ENCODE measurements at places on chromosomes 5 and 9.

- H3K27ac ChIP-seq, result no peak overlapping the region
- no peaks in the 10 kb centered on the region for H3K36me3 ChIP-seq
- 0 out of 2 replicates have a peak, but pooled peaks cover 2% of the 10 kb centered on the region for H3K27me3 ChIP-seq
- no peaks in the 10 kb centered on the region for H3K4me1 ChIP-seq
Measured at GRCh38 chr9:94693485-94694204, 32.9 kb upstream of the AOPEP start.

DNA sequence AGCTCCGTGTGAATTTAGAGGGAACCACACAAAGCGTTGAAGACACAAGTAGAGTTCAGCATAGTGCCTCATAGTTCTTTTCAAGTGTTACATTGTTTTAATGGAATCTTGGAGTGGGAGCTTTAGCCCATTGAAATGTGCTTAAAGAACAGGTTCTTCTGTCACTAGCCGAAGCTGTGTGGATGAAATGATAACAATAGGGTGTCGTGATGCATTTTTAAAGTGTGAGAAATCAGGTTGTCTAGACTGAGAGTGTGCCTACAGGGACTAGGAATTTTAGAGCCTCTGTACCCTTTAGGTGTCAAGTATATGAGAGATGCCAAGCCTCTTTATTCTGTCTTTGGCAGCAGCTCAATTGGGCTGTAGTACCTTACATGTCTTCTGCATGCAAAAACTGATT, 83.0 kb downstream of the NDUFS4 start:
- no peaks in the 10 kb centered on the region for H3K27me3 ChIP-seq
- DNase-seq, result no peak
- H3K27ac ChIP-seq, result no peak overlapping the region
- no peaks in the 10 kb centered on the region for H3K4me1 ChIP-seq
- no peak overlapping the region for H3K4me3 ChIP-seq
- H3K36me3 ChIP-seq, result no peaks in the 10 kb centered on the region

- no peaks in the 10 kb centered on the region for H3K27me3 ChIP-seq
- peaks cover 13% of the 10 kb centered on the region for H3K4me1 ChIP-seq
- no peaks in the 10 kb centered on the region for H3K36me3 ChIP-seq
Measured at GRCh38 chr9:94827584-94828304, 101.2 kb downstream of the AOPEP start.

DNA sequence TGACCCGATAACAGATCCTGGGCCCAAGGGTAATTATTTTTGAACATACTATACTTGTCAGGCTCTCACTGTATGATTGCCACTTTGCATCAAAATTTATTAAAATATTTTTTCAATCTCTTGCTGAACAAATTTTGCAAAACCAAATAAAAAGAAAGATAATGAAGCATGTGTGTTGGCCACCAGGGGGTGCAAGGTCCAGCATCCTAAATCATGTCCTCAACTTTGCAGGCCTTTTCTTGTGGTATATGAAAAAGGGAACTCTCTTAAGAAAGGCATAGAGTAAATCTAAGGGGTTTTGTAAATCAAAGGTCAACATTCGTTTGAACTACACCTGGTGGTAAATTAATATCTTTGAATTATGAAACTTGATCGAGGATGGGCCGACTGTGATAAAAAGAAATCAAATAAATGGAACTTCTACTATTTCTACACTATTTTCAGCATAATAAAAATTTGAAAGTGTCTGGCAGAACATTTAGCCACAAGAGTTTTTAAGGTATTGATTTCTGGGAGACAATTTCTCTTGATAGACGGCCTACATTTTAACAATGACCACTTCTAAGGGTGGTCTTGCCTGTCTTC, 676.5 kb downstream of the DMRTA1 start:
- no peaks in the 10 kb centered on the region for H3K36me3 ChIP-seq
- no peaks in the 10 kb centered on the region for H3K27me3 ChIP-seq
- no peak overlapping the region for H3K27ac ChIP-seq
- H3K4me3 ChIP-seq, result no peak overlapping the region
- peak; percentile 50 for DNase-seq

DNA sequence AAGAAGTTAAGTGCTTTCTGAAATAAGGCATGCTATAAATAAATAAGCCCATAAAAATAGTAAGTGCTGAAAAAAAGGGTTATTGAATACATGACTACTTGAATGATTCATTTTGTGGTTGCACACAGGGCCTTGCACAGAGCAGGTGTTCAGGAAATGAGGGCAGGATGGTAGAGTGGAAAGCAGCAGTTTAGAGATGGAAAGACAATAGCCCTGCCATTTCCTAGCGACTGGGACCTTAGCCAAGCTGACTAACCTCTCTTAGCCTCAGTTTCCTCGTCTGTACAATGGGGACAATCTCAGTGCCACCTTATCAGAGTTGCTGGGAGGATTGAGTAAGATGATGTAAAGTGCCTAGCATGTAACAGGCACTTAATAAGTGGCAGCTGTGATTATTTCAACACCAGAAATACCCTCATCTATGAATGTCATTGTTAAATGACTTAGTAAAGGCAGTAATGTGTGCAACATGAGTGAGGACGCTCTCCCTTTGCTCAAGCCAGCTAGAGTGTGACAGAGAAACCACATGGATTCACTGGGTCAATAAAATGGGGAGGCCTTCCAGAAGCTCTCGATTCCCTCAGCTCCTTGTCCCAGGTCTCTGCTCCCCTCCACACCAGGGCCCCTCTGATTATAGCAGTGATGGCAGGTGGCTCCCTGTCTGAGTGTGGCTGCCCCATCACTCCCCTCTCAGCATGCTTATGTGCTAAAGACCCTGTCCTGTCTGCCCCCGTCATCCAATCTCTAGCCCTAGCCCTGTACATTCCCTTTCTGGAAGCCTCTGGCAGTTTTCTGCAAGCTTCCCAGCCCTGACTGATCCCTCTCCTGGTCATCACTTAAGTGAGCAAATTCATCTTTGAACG, 16.0 kb upstream of the PHF19 start:
- peaks cover 12% of the 10 kb centered on the region for H3K27me3 ChIP-seq
- H3K4me1 ChIP-seq, result no peaks in the 10 kb centered on the region
- no peak for DNase-seq
- H3K36me3 ChIP-seq, result no peaks in the 10 kb centered on the region

DNA sequence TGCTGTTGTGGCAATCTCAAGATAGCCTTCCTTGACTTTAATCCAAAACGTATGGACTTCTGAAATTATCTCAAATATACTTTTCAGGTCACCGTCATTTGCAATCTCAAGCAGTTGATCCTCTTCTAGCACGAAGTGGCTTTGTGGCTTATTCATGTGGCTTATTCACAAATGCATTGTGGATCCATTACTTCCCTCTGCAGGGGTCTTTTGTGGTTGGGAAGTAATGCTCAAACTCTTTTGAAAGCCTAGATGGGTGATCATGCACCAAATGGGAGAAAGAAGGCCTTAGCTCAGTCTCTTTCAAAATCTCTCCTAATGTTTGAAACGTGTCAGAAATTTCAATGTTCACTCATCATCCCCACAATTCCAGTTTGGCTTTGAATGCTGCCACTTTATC, 597.2 kb upstream of the CDH10 start:
- H3K36me3 ChIP-seq, result no peaks in the 10 kb centered on the region
- H3K27ac ChIP-seq, result no peak overlapping the region
- H3K27me3 ChIP-seq, result no peaks in the 10 kb centered on the region
- H3K4me1 ChIP-seq, result no peaks in the 10 kb centered on the region
- no peak for DNase-seq
- no peak overlapping the region for H3K4me3 ChIP-seq

GRCh38 chr5:159273923-159274322, 10.8 kb downstream of the UBLCP1 start:
- H3K27ac ChIP-seq, result no peak overlapping the region
- no peak overlapping the region for H3K4me3 ChIP-seq
- no peaks in the 10 kb centered on the region for H3K27me3 ChIP-seq
- H3K36me3 ChIP-seq, result peaks cover 60% of the 10 kb centered on the region
- no peak for DNase-seq
- H3K4me1 ChIP-seq, result no peaks in the 10 kb centered on the region

DNA sequence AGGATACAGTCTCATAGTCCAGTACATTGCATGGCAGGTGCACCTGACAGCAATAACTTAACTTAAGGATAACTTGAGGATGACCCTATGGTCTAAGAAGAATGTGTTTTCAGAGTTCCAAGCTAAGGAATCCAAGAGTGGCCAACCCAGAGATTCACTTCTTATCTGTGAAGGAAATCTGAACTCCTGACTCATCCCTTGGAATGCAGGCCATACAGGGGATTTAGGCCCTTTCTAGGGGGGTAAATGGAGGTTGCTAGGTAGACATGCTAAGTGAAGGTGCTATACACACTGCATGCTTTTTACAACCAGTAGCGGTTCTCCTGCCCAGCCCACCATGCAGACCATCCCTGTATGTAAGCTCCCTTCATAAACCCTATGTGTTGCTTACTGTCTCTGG, 50.4 kb downstream of the HTR1A start:
- no peak for DNase-seq
- H3K4me3 ChIP-seq, result no peak overlapping the region
- no peak overlapping the region for H3K27ac ChIP-seq
- H3K4me1 ChIP-seq, result no peaks in the 10 kb centered on the region

GRCh38 chr5:43661102-43661501, 58.1 kb downstream of the NNT start:
- peaks cover 9% of the 10 kb centered on the region for H3K36me3 ChIP-seq
- no peaks in the 10 kb centered on the region for H3K4me1 ChIP-seq
- no peak overlapping the region for H3K4me3 ChIP-seq
- H3K27me3 ChIP-seq, result no peaks in the 10 kb centered on the region

DNA sequence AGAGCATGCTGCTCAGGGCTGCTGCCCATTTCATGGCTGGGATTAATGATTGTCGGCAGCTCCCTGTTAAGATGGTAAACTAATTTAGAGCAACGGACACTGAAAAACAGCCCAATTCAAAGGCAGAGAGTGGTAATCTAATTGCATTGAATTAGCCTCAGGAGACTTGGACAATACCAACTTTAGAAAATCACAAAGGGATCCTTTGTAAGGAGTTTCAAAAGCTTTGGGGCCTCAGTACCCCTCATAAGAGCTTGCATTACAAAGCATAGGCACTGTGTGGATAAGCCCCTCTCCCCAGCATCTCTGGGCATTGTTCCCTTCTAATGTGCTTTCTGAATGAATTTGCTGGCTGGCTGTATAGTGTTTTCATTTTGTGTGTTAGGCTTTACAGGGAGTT, 6.7 kb downstream of the GLRA1 start:
- H3K4me3 ChIP-seq, result no peak overlapping the region
- no peaks in the 10 kb centered on the region for H3K36me3 ChIP-seq
- no peaks in the 10 kb centered on the region for H3K27me3 ChIP-seq

DNA sequence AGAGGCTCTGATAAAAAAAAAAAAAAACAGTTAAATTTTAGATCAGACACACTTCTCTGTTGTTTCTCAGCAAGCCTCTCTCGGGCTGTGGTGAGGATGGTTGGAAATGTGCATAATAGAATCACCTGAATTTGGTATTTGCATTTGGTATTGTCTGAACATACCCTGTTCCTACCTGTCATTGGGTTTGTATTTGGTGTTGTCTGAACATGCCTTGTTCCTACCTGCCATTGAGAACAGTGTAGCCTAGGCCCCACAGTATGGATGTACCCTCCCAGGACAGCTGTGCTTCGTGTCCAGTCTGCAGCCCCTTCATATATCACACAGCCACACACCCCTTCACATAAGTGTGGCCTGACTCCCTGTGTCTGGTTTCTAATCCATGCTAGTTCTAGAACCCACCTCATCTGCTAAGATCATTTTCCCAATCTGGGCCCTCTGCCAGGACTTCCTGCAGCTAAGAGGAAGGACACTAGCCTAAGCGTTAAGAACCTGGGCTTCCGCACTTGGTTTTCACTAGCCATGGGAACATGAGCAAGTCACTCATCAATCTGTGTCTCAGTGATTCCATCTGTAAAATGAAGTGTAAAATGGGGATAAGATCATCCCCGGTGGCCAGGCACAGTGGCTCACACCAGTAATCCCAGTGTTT, 49.2 kb downstream of the ITGA2 start:
- no peaks in the 10 kb centered on the region for H3K27me3 ChIP-seq
- H3K27ac ChIP-seq, result no peak overlapping the region
- no peaks in the 10 kb centered on the region for H3K36me3 ChIP-seq
- no peak for DNase-seq
- H3K4me1 ChIP-seq, result no peaks in the 10 kb centered on the region
- no peak overlapping the region for H3K4me3 ChIP-seq

DNA sequence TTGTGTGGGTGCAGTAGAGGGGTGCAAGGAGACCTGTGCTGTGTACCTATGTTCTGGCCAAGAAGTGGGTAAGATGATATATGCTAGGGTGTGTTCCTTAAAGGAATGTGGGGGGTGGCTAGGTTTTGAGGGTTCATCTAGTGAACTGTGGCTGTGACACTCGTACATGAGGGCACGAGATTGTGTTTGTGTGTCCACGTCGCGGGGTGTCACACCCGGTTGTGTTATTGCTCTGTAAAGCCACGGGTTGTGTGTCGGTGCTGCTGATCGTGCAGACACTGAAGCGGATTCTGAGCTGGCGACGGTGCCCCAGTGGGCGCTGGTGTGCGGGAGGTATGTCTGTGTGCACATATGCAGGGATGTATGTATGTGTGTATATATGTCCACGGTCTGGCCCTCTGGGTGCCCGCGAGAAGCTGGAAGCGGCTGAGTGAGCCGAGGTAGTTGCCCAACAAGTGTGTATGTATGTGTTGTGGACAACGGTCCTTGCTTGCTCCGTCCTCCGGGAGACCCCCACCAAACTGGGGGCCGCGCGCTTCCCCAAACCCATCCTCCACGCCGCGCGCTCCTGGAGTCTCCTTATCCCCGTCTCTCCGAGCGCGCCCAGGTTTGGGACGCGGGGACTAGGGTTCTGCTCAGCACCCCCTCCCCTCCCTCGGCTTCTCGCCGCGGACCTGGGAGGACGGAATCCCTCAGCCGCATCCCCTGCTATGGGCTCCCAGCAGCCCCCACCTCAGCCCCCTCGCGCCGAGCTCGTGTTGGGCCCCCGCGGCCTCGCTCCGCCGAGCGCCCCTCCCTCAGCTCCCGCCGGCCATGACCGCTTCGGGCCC, 639 bp downstream of the PCDH1 start:
- H3K27me3 ChIP-seq, result no peaks in the 10 kb centered on the region
- H3K4me1 ChIP-seq, result peaks cover 44% of the 10 kb centered on the region
- peak overlapping the region; percentile 81 for H3K4me3 ChIP-seq
- H3K27ac ChIP-seq, result peak overlapping the region; percentile 90
- DNase-seq, result no peak

DNA sequence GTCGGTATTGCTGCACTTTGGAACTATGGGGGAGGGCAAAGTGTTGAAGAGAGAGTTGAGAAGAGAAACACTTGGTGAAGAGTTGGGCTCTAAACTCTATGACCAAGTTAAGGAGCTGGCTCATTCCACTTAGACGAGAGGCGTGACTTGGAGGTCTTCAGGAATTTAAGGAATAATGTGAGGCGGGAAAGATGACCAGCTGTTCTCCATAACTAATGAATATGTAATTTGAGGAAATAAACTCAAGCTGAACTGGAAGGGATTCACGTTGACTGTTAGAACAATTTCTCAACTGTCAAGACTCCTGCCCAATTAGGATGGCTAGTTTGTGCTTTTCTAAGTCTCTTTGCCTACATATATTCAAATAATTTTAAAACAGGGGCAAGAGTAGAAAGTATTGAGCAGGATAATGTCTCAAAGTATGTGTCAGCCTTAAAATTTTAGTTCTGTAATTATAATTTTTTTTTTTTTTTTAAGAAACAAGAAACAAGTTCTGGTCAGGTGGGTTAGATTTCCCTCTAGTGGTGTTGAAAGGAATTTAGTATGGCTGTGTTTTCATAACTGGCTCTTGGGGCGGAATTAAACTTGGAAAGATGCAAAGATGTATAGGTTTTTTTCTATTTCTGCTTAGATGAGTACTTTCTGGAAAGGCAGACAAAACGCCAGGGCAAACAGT, 33.4 kb downstream of the TMEM252 start:
- no peak overlapping the region for H3K27ac ChIP-seq
- H3K36me3 ChIP-seq, result no peaks in the 10 kb centered on the region
- H3K27me3 ChIP-seq, result peaks cover 82% of the 10 kb centered on the region
- H3K4me1 ChIP-seq, result no peaks in the 10 kb centered on the region

- H3K4me3 ChIP-seq, result no peak overlapping the region
- no peak overlapping the region for H3K27ac ChIP-seq
- no peaks in the 10 kb centered on the region for H3K4me1 ChIP-seq
- no peak for DNase-seq
- no peaks in the 10 kb centered on the region for H3K27me3 ChIP-seq
- no peaks in the 10 kb centered on the region for H3K36me3 ChIP-seq
Measured at GRCh38 chr5:151174612-151175101, 17.1 kb upstream of the ANXA6 start.
